Activated effector memory CD4-positive, alpha-beta T cell treated with Interleukin-2 at 50 U/mL for 16 hours (primary cell): ENCODE measurements at places on chromosomes 7 and 10.

DNA sequence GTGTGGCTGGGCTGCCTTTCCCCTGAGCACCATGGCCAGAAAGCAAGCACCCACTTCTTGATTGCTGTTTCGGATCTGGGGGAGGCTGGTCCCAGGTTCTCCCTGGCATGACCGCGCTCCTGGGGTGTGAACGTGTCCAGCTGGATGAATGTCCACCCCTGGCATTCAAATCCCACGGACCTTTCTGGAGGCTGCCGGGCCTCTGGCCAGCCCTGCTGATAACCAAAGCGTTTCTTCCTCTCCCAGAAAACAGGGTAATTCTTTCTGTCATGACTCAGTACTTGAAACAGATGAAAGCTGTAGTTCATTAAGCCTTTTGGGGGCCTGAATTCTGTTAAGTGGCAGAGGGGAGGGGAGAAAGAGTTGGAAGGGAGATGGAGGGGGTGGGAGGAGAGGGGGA is 73.1 kb upstream of the SAMD8 start:
- DNase-seq, result no peak

- DNase-seq, result no peak
Measured at GRCh38 chr7:99102809-99103690, 40.9 kb downstream of the SMURF1 start.

- DNase-seq, result no peak
Measured at GRCh38 chr10:119783665-119784027, 57.8 kb downstream of the INPP5F start.

DNA sequence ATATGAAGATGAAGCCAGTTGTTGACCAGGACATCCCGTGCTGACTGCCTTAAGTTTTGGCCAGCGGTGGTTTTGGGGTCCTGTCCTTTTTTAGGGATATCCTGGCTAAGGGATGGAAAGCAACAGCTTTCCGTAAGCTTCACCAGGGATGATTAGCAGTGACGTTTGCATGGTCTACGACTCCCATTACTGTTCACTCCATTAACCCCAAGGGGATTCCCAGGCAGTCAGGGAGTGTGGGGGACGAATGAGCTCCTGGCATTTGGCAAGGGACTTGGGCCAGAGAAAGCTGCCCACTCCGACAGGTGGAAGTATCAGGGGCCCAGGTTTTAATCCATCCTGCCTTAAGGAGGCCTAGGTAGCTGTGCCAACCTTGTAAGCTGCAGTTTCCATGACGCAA is 66.8 kb downstream of the ITGB1 start:
- DNase-seq, result no peak

- no peak for DNase-seq
Measured at GRCh38 chr10:77286531-77287508, 350.8 kb downstream of the KCNMA1 start.
